ENCODE measurements at places on chromosomes 4 and X. TPM values are rescaled to one million over a fixed set of nuclear protein-coding genes. Genes with fewer than 3 reads are reported as not detected.

Gene SHROOM3
- total RNA-seq = 4.2 TPM

Gene MAGEB2
- not detected for total RNA-seq

Gene STPG2
- total RNA-seq = 0.52 TPM

Gene TCEAL1
- total RNA-seq = 10.3 TPM

Gene IQCM
- total RNA-seq = not detected

Gene MAGEC1
- total RNA-seq = not detected

Gene TIGD4
- 0.24 TPM for total RNA-seq

Gene VCX
- total RNA-seq = not detected

Gene TTC29
- 0.26 TPM for total RNA-seq

Gene NWD2
- not detected for total RNA-seq

Gene CFP
- total RNA-seq = 0.56 TPM

Gene PNCK
- total RNA-seq = not detected

All from epithelial cell of alveolus of lung (primary cell).